Fibroblast of skin of right biceps (primary cell): ENCODE measurements at places on chromosomes 5 and 9.
A peak's percentile ranks its signal among the peaks of the same experiment; 100 is the strongest.

DNA sequence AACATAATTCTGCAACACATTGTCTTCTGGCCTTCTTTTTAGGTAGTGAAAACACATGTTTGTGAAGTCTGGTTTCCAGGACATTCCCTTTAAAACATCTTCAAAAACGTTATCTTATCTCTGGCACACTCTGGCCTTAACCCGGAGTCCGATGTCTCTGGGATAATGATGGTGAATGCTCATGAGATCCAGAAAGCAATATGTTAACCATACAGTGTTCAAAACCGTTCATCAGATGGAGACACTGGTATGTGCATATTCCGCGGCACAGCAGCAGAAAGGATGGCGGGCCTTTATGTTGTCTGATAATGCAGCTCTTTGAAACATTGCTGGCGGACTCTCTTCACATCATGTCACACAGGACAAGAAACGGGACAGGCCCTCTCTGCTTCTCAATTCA lies 605.2 kb downstream of the CCDC171 start:
- DNase-seq: no peak

DNA sequence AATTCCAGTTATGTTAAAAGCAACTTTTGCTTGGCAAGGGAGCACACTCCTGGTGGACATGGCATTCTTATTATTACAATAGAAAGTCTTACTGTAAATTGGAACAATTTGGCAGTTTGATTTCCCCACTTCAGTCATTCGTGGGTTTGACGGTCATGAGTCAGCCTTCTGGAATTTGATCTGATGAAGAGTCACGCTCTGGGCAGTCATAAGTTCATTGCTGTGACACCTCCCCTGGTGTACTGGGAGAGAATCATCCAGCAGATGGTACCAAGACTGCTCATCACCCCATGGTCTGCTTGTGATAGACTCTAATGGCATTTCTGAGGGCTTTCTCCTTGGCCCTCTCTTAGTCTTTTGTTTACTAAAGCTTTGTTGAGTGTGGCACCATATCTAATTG lies 53.8 kb downstream of the GLRA1 start:
- peak; percentile 70 for DNase-seq

- DNase-seq: no peak
Measured at GRCh38 chr5:98282521-98282920, 490.9 kb upstream of the RGMB start.

GRCh38 chr9:89928106-89928505 lies 323.3 kb downstream of the GADD45G start:
- no peak for DNase-seq

DNA sequence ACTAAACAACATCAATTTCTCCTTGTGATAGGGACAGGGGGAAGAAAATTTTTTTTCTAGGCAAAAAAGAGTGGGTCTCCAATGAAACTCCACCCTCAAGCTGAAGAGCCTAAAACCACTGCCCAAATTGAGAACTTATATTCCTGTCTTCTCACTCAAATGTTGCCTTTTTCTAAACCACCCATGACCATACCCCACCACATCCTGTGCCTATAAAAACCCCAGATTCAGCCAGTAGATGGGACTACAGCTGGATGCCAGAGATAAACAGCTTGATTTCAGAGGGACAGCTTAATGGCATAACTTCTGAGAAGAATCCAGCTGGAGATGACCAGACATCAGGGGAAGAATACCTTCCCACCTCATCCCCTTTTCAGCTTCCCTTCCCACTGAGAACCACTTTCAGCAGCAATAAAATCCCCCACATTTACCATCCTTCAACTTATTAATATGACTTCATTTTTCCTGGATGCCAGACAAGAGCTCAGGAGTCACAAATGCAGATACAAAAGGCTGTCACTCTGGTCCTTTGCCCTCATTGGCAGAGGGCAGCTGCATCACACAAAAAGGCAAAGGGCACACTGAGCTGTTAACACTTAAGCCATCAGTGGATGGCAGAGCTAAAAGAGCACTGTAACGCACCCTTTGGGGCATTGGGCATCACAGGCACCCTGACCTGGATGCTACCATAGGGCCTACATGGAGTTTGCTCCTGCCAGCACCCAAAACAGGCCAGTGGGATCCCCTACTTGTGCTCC lies 972.5 kb upstream of the CTNND2 start:
- DNase-seq: no peak

- no peak for DNase-seq
Measured at GRCh38 chr9:21080793-21081192, 3.1 kb upstream of the IFNB1 start.

DNA sequence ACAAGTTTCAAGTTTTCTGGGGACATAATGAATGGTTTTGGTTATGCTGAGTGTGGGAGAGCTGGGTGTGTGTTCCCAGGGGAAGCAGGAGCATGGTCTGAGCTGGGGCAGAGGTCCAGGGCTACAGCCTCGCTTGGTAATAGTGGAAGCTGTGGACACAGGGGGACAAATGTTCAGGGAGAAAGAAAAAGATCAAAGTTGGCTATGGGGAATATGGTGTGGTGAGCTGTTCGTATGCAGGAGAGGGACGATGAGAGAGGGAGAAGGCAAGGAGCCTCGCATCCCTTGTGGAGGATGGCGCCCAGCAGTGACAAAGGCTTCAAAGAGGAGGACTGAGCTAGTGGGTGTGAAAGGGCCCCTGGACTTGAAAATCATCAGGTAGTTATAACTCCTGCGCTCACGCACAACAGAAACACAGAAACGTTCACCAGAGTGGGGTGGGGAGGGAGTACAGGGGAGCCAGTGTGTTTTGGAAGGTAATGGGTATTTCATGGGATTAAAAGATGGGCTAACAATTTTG lies 77.2 kb downstream of the TENT4A start:
- no peak for DNase-seq

DNA sequence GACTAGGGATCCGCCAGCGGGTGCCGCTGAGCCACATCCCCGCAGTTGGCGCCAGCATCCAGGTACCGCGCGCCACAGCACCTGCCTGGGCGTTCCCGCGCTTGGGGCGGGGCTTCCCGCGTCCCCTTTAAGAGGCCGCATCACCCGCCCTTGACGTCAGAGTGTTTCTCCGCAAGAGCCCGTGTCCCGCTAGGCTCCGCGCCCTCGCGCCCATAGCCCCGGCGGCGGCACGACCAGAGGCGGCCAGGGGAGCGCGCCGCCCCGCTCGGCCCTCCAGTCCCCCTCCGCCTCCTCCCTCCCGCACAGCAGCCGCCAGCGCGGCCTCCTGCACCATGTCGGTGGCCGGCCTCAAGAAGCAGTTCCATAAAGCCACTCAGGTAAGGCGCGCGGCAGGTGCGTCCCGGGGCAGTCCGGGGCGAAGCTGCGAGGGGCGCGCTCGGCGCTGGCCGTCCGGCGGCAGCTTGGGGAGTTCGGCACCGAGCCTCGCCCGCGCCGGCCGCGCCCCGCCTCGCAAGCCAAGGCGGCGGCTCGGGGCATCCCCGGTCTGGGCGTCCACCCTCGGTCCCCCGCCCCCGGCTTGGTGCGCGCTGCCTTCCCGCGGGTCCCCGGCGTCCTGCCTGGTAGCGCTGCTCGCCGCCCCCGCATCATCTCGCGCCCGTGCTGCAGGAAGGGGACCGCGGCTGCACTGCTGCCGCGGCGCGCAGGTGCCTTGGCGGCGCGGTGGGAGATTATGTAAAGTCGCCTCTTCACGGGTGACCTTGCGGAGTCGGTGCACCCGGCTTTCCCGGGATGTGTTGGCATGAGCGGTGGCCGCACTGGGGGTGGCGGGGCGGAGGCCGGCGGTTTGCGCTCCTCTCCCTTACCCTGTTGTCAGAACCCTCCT lies at the start of gene SH3GL2:
Gene SH3GL2 (plus strand): TSS at position 156 of the 883 bp plus-strand sequence.
- peak; percentile 9 for DNase-seq

GRCh38 chr5:148995791-148996190 lies 67.1 kb downstream of the SH3TC2 start:
- no peak for DNase-seq

- no peak for DNase-seq
Measured at GRCh38 chr5:20348321-20348720, 360.3 kb upstream of the CDH18 start.

DNA sequence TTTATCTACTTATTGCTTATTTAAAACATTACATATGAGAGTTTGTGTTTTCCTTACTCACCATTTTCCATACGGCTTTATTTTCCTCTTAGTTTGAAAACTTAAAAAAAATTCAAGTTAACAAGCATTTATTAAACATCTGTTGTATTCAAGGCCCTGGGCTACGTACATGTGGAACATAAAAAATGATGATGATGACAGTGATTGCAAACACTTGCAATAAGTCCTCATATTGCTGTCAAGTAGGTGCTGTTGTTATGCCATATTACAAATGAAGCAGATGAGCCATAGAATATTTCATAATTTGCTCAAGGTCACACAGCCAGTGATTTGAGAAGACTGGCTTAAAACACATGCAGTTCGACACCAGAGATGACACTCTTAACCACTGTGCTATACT lies 180.6 kb downstream of the COMMD10 start:
- no peak for DNase-seq

GRCh38 chr5:114367029-114367428 lies 5.2 kb downstream of the KCNN2 start:
- DNase-seq: no peak

DNA sequence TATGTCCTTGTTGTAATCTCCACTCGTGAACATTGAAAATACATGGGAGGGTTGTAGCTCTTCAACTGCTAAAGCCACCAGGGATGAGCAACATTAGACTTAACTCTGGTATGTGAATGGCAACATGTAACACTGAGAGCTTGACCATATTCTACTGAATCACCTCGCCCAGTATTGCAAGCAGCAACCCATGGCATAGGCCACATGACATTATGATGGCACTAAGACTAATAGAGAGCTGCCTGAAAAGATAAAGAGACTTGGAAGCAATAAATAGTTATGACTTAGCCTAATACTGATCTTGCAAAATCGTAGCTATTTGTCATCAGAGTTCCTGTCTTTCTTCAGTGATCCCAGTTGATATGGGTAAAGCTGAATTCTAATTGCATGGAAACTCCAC lies 108.4 kb upstream of the NREP start:
- peak; percentile 12 for DNase-seq

GRCh38 chr5:176817841-176818377 lies 7.5 kb downstream of the UNC5A start:
- DNase-seq: no peak

- no peak for DNase-seq
Measured at GRCh38 chr9:126461029-126461428, 134.4 kb downstream of the MVB12B start.

GRCh38 chr9:72691671-72692070 lies 170.3 kb downstream of the TMC1 start:
- no peak for DNase-seq

DNA sequence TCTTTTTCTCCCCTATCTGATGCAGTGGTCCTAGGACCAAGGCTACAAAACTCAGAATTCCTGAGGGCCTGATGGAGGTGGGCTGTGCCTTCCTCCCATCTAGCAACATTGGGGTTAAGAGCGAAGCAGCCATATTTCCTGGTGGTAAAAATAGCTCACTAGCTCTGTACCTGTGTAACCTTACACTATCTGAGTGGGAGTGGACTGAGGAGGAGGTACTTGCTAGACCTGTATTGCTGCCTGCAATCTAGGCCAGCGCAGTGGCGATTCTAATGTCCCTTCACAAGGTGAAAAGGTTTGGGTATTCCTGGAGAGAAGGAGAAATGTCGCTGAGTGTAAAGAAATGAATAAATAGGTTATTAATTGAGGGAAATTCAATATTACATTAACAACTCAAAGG lies 80.2 kb upstream of the LIFR start:
- no peak for DNase-seq

GRCh38 chr5:4130819-4131218 lies 535.2 kb downstream of the IRX1 start:
- DNase-seq: peak; percentile 55

DNA sequence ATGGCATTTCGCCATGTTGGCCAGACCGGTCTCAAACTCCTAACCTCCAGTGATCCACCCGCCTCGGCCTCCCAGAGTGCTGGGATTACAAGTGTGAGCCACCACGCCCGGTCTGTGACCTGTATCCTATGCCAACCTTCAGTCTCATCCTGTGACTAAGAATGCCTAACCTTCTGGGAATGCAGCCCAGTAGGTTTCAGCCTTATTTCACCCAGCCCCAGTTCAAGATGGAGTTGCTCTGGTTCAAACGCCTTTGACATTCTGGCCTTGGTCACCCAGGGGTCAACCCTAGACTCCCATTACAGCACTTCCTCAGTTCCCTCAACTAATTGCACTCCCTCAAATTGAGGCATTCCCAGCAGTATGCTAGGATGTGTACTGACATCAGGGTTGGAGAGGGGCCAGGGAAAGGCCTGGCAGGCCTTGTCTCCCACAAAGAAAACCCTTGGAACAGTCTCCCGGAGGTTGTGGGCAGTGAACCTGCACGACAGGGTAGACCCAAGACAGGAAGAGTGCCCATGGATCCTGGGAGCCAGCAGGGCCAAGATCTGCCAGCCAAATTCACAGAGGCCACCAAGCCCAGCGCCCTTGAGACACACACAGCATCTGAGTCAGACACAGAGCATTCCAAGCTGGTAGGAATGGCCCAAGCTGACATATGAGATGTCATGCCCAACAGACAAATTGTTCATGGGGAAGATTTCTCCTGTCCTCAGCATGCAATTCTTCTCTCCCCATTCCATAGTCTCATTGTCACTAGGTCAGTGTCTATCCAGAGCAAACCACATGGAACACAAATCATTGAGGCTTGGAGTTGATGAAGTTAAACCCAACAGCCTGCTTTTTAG lies 24.9 kb upstream of the SMU1 start:
- DNase-seq: peak; percentile 93

DNA sequence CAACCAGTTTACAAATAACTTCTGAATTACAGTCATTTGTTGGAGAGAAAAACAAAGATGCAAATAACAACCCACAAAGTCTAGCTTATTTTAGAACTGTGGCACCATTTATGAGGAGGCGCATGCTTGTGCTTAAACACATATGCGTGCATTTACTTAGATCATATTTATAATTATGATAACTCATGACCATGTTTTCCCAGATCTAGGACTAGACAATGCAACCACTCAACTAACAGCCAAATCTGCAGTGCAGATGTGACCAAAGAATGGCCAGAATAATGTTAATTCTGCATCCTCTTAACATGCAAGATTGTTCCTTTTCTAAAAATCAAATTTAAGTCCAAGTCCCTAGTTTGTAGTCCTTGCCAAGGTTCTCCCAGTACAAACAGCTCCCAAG lies 167.3 kb upstream of the FST start:
- no peak for DNase-seq

DNA sequence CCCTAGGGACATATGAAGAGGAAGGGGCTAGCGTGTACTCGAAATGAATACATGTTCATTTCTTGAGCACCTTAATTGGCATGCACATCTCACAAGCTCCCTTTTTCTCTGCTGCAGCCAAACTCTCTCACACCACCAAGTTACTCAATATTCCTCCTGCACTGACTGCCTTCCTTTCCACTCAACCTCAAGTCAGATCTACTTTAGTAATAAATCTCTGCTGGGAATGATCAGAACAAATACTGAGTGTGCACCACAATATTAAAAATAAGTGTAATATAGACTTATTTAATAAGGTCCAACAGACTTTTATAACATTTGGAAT lies 995.8 kb upstream of the WWC1 start:
- DNase-seq: peak; percentile 11
